MV-4-11 (cell line): ENCODE measurements at places on chromosomes 1 and 21.
A peak's percentile ranks its signal among the peaks of the same experiment; 100 is the strongest.

- DNase-seq: no peak
Observed at GRCh38 chr1:154605534-154605933, 2.5 kb downstream of the ADAR start.

GRCh38 chr1:203656796-203657747 is 30.4 kb downstream of the ATP2B4 start:
- peak; percentile 30 for DNase-seq

DNA sequence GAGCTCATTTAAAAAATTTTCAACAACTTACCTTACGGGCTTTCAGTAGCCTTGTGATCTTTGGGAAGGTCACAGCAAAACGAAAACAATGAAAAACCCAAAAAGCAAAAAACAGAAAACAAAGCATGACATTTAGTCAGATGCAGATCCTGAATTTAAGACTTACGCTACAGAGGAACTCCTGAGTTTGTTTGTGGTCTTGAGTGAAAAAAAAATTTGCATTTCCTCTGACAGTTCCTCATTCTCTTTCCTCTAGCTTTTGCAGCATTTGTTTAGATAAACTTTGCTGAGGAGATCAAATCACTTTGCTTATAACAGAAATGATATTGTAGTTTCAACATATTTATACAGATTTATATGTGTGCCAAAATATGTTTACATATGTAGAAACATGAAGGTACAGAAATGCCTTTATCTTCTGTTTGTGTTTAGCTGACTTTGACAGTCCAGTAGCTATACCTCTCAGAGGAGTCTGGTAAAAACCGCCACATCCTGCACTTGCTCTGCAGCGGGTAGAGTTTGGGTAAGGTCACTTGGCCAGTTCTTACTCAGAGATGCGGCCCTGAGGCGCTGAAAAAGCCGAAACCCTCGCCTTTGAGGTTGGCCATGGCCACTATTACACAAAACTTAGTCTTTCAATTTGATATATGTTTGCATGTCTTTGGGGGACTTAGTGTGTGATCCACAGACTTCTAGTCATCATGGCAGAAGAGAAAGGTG is 142.5 kb downstream of the TNR start:
- DNase-seq: peak; percentile 79

DNA sequence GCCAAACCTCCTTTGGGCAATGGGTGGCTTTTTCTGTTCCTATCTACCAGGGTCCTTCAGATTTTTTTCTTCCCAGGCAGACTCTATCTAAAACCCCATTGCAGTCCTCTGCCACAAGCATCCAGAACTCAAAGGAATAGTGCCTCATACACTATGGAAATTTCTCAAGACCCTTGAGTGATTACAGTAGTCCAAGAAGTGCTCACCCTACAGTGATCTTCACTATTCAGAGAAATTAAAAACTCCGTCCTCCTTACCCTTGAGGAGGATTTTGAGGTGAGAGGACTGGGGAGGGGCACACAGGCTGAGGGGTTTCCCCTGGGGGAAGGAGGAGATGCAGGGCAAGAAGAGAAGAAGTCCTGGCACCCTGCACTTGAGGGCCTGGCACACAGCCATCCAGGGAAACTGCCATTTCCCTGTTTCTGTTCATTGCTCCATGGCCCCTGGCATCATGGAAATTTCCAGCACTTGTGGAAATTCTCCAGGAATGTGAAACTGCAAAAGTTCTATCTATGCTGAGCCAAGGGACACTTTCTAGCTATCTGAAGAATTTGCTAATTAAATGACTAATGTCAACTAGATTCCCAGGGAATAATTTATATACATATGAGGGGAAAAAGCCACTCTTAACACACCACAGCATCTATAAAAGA is 102.5 kb upstream of the ATP1B1 start:
- DNase-seq: no peak

DNA sequence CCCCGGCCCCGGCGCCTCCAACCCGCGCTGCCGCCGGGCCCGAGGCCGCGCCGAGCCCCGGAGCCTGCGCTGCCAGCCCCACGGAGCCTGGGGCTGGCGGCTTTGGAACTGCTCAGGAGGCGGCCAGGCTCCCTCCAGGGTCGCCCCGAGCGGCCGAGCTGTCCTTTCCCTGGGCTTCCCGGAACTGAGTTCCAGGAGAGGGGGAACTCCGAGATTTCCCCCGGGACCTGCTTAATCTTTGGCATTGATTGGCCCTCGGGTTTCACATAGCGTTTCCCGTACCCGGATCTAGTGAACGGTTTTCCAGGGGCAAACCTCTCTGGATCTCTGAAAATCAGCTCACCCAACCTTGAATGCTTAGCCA is 504 bp downstream of the H6PD start:
- DNase-seq: no peak

- DNase-seq: peak; percentile 63
Observed at GRCh38 chr21:17784604-17785402, 34.4 kb downstream of the C21orf91 start.

GRCh38 chr1:167650269-167651160 is 20.5 kb downstream of the RCSD1 start:
- peak; percentile 60 for DNase-seq

DNA sequence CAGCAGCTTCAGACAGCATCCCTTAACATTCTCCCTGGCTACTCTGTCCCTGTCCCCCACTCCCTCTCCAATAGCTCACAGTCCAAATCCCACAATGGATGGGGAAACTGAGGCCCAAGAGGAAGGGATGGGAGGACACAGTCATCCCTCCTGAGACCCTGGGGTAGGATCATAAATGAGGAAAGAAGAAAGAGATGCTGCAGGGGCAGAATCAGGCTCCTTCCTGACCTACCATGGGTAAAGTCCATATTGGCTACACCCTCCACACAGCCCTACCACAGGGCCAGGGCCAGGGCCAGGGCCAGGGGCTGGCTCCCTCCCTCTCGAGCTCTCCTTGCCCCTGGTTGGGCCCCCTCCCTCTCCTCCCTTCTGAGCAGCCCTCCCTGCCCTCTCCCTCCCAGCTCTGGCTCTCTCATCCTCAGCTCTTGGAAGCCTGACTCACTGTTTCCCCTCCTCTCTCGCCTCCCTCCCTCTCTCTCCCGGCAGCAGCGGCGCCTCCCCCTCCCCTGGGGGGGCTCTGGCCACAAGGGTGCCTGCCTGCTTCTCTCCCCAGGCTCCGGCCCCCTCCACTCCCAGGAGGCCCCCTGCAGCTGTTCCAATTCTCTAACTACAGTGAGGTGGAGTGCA is 4.9 kb downstream of the AHDC1 start:
- DNase-seq: peak; percentile 44

GRCh38 chr1:9253004-9253403 is 18.4 kb downstream of the H6PD start:
- DNase-seq: no peak

DNA sequence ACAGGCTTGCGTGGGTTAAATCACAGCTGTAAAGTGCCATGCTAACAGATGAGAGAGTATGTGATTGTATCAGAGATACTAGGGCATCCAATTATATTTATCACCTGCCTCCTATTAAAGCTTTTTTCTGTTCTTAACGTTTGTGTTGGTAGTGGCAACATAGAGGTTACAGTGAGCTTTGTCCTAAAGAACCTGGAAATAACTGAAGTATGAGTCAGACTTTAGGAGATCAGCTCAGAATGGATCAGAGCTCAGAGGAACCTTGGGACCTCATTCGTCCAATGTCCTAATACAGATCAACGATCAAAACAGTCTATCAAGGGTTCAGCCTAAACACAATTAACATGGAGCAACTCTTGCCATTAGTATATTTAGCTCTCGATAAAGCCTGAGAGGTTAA is 81.0 kb downstream of the RGS7 start:
- no peak for DNase-seq

- peak; percentile 78 for DNase-seq
Observed at GRCh38 chr1:4006676-4007374, 106.8 kb upstream of the C1orf174 start.

- DNase-seq: no peak
Observed at GRCh38 chr1:83964153-83964552, 34.8 kb downstream of the TTLL7 start.

DNA sequence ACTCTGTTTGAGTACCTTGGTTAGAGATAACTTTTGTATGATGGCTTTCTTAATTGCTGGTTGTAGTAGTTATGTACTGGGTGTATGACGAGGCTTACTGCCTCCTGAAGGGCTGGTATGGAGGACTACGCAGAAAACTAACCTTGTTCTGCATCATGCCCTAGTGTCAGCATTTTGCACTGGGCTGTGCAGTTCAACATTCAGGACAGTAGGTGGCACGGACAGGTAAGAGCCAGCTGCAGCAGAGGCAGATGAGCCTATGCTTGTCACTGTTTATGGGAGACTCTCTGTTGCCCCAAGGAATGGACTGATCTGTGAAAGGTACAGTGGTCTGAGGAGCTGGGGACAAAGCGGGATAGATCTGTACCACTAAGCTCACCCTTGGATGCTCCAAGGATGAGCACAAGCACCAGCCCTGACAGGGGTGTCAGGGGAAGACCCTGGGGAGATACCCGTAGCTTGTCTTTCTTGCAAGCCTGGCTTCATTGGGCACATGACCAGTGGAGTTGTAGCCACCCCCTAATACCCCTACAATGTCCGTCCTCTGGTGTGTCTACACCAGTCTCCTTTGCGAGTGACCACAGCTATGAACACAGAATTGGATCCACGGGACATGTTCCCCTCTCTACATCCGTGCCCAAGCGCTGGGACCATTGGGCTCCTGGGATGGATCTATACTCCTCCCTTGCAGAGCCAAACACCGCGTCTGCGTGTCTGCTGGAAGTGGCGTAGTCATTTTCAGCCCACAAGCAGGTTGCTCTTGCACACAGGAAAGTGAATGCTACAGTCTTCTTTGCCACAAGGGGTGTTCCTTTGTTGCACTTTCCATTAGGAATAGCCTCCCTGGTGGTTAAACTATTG is 51.1 kb upstream of the CFHR3 start:
- DNase-seq: no peak

DNA sequence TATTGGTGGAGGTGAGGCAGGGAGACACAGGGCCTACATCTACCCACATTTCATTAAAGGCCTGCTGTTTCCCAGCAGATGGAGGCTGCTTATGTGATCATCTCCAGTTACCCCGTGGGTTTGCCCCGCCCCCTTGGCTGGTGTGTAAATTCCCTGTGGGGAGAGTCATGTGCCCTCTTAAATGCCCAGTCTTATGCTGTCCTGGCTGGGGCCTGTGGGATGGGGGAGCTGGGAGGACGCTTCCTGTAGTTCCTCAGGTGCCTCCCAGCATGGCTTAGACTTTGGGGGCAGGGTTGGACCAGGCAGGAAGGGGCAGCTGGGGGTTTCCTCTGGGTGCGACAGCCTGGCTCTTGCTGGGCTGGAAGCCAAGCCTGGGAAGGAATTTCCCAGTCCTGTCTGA is 15.5 kb upstream of the CITED4 start:
- DNase-seq: peak; percentile 47
